Astrocyte of the spinal cord (primary cell): ENCODE measurements at places on chromosomes 7 and 10.

DNA sequence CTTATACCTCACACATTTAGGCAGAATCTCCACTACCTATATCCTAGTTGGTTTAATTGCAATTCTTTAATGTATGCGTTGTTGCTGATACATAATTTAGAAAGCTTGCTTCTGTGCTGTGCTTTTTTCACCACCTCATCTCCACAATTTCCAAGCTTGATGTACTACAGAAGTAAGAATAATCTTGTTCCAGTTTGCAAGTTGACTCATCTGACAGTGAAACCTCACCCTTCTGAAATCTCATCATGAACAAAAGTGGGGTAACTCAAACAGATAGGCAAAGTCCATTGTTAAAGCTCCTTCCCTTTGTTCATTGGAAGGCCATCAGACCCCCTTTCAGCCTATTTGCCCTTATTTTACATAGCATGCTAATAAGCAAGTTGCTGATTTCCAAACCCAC, 13.6 kb downstream of the EIF4EBP2 start:
- peak; percentile 27 for DNase-seq

- DNase-seq = no peak
These were observed 22.3 kb upstream of the PITRM1 start for GRCh38 chr10:3194871-3195270.

DNA sequence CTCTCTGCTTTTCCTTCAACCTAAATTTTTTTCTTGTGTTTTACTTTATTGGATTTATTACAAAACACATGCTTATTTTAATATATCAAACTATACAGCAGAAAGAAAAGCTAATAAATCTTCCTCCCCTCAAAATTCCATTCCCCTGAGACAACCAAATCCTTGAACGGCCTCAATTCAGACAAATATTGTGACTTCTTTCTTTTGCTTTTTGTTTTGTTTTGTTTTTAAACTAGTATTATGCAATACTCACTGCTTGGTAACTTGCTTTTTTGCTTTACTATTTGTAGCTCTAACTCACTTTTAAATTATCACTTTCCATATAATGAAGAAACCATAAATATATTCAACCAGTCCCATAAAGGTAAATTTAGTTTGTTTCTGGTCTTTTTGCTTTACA, 59.4 kb upstream of the CDK1 start:
- DNase-seq = peak; percentile 36

GRCh38 chr10:93376372-93377293, 105.5 kb downstream of the MYOF start:
- DNase-seq = peak; percentile 89

DNA sequence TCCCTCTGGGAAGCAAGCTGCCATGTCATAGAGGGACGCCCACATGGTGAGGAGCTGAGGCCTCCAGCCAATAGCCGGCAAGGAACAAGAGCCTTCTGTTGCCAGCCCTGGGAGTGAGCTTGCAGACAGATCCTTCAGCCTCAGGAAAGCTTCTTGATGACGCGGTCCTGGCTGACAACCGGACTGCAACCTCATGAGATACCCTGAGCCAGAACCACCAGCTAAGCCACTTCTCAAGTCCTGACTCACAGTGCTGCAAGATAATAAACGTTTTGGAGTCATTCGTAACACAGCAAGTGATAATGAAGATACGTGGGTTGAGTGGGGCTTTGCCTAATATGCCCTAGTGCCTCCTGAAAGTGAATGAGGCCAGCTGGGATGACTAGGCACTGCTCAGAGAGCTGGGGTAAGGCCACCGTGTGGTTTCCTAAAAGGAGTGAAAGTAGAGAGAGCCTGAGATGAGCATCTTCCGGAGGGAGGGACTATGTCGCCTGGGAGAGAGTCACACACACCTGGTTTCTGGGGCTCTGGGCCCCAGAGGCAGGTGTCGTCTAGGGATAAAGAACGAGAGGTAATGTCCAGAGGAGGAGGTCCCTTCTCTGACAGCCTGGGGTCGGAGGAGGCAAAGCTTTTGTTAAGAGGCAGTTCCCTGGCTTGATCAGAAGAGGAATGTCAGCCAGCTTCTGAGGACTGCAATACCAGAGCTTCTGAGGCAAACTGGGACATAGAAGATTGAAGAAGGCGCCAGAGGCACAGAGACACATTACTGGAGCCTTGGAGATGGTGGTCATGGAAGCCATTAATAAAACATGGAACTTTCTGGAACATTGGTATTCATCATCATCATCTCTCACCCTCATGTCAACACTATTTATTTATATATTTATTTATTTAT, 53.6 kb downstream of the PYROXD2 start:
- peak; percentile 96 for DNase-seq

DNA sequence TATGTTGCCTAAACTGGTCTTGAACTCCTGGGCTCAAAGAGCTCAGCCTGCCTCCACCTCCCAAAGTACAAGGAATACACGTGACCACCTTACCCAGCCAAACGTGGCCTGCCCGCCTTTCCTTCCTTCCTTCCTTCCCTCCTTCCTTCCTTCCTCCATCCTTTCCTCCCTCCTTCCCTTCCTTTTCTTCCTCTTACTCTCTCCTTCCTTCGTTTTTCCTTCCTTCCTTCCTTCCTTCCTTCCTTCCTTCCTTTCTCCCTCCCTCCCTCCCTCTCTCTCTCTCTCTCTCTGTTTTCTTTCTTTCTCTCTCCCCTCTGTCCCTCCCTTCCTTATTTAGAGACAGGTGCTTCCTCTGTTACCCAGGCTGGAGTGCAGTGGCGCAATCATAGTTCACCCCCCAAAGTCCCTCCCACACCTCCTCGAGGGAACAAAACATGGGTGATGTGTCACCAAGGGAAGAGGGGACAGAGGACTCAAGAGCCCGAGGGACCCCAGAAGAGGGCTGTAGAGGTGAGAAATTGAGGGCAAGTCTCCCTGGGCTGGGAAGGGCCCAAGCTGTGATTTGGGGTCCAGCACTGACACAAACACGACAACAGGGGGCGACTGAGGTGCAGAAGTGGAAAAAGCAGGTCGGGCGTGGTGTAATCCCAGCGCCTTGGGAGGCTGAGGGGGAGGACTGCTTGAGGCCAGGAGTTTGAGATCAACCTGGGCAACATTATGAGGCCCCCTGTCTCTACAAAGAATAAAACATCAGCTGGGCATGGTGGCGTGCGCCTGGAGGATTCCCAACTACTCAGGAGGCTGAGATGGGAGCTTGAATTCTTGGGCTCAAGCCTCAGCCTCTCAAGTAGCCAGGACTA, 28.1 kb downstream of the EPHB4 start:
- peak; percentile 52 for DNase-seq

GRCh38 chr7:116337800-116338199, 127.5 kb downstream of the TES start:
- DNase-seq = no peak

DNA sequence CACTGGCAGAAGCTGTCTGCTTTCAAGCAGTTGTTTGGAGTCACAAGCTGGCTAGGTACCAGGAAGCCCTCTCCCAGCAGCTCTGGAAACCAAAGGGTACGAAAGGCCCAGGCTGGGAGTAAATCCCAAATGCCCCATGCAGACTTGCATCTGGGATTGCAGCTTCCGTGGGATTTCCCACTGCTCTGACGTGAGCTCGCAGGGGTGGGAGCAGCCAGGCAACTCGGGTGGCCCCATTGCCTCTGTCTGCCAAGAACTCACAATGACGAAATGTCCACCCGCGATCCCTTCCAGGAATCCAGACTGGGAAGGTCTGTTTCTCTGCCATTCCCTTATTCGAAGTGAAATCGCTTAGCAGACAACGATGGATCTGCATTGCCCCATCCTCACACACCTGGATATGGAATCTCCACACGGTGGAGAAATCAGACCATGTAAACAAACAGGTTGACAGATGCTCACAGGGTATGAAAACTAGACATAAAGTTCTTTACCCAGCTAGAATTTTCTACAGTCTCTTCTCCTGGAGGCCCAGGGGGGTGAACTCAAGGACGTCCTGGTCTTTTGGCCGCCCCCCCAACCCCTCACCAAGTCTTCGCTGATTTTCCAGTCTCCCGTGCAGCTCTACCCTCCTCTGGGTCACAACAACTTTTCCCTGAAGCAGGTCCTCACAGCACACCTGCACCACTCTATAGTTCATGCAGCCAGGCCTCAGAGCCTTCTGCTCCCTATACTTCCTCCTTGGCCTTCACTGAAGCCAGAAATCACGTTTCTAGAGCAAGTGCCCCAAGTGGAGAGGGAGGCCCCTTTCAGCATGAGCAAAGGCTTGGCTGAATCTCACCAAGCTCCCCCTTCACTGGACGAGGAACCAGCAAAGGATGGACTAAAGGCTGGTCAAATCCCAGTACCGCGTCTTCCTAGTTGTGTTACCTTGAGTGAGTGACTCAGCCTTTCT, 20.0 kb downstream of the SH3PXD2A start:
- peak; percentile 61 for DNase-seq

GRCh38 chr10:29932991-29933390, 126.4 kb downstream of the JCAD start:
- no peak for DNase-seq

GRCh38 chr10:77670817-77671443, 33.3 kb upstream of the KCNMA1 start:
- DNase-seq = no peak

DNA sequence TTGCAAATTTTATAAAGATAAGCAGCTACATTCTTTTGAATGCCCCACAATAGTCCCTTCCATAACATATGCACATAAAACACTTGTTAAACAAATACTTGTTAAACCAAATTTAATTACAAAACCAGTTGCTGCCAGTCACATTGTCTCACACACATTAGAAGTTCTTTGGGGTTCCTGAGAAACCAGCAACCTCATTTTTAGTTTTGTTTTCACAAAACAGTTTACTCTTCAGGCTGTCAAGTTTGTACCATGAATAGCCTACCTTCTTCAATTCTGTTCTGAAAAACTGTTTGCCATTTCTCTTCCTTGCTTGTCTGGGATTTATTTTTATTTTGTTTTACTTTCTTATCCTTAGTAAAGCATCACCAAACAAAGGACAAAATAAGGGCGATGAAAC, 176.5 kb upstream of the PHF14 start:
- DNase-seq = no peak

DNA sequence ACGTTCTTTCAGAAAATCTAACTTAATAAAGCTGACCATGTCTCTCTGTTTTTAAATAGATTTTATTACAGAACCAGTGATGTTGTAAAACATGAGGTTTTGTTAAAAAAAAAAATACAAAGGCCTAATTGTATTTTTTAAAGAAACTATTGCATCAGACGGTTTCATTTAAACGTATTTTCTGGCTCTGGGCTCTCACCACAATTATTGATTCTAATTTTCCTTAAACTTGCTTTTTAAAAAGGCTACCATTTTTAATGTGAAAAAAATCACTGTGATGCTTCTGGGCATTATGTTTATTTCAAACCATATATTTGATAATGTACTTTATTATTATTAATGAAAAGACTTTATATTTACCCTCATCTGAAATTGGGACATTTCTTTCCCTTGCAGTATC, 94.3 kb downstream of the CABCOCO1 start:
- DNase-seq = no peak

- no peak for DNase-seq
These were observed 156.7 kb upstream of the NPVF start for GRCh38 chr7:25384788-25385505.

- no peak for DNase-seq
These were observed 21.3 kb downstream of the TIAL1 start for GRCh38 chr10:119575506-119575905.

GRCh38 chr10:66838656-66839055, 87.2 kb upstream of the LRRTM3 start:
- DNase-seq = peak; percentile 20

GRCh38 chr7:26022982-26023381, 129.0 kb upstream of the NFE2L3 start:
- no peak for DNase-seq

GRCh38 chr10:22612318-22612717, 102.1 kb downstream of the PIP4K2A start:
- no peak for DNase-seq

- no peak for DNase-seq
These were observed 137.6 kb upstream of the PRSS1 start for GRCh38 chr7:142611566-142612236.

GRCh38 chr10:69780077-69780476, 21.6 kb upstream of the COL13A1 start:
- DNase-seq = no peak

DNA sequence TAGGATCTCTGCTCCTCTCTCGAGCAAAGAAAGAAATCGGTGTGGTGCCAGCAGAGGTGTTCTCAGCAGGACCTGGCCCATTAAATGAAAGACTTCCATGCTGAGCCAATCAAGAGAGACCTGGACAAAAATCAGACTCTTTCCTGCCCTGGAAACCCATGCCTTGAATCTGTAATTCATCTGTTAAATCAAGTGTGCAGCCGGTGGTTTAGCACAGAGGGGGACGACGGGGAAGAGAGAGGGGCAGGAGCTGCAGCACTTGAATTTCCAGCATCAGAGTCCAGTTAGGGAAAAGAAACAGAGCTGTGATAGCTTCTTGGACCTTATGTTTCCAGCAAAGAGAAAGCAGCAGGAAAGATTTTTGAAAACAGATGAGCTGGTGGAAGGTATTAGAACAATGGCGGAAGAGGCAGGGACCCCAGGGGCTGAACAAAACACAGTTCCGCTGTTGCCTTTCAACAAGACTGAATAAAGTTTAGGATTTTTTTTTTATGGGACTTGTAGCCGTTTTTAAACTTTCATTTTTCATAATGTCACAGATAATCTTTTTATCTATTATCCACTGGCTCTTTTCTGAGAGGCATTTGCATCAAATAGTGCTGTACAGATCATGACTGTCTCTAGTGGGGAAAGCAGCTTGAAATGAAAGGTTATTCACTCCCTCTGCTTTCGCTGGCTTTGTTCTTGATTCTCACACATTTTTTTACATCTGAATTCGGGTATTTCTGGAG, 543.6 kb upstream of the GALNT17 start:
- no peak for DNase-seq

DNA sequence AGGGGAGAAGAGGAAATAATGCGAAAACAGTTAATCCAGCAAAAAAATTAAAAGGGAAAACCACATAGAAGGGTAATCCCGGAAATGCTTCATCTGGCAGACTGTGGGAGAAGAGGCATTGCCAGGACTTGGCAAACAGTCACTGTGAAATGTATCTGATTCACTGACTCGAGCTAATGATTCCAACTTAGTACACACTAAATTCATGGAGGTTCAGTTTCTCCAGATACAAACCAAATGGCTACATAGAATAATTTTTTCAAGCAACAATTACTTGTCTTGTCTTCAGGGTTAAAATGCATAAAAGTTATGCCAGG, 36.4 kb downstream of the GDI2 start:
- DNase-seq = peak; percentile 68

GRCh38 chr7:974172-974571, 1.2 kb downstream of the COX19 start:
- no peak for DNase-seq

DNA sequence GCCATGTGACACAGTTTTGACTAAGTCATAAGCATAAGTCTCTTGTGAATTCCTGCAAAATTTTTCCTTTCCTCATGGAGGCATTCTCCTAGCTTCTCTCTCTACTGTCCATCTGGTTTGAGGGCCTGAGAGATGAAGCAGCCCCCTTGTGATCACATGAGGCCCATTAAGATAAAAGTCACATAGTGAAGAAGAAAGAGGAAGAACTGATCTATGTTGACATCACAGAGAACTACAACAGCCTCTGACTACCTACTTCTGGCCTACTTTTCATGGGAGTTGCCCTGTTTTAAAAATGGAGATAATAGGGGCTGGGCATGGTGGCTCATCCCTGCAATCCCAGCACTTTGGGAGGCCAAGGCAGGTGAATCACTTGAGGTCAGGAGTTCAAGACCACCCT, 50.4 kb downstream of the TFEC start:
- DNase-seq = no peak
